ENCODE measurements at places on chromosomes 6 and 20.

GRCh38 chr20:48697845-48698491 is 129.8 kb downstream of the PREX1 start:
- no peak for DNase-seq

GRCh38 chr6:147744012-147744411 is 235.5 kb downstream of the SAMD5 start:
- DNase-seq: no peak

DNA sequence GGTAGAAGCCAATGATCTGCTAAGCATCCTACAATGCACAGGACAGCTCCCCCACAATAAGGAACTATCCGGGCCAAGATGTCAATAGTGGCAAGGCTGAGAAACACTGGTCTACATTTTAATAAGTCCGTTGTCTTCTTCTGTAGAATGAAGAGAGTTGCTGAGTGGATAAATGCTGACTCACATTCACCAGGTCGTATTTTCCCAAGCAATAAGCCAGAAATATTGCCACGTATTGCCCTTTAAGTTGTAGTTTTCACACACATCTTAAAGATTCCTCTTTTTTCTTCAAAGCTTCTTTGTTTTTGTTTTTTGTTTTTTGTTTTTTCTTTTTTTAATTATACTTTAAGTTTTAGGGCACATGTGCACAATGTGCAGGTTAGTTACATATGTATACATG is 30.5 kb upstream of the NRN1 start:
- no peak for DNase-seq

GRCh38 chr20:34165018-34165619 is 53.1 kb upstream of the EIF2S2 start:
- DNase-seq: no peak

GRCh38 chr20:40583205-40583604 is 105.8 kb downstream of the MAFB start:
- no peak for DNase-seq

DNA sequence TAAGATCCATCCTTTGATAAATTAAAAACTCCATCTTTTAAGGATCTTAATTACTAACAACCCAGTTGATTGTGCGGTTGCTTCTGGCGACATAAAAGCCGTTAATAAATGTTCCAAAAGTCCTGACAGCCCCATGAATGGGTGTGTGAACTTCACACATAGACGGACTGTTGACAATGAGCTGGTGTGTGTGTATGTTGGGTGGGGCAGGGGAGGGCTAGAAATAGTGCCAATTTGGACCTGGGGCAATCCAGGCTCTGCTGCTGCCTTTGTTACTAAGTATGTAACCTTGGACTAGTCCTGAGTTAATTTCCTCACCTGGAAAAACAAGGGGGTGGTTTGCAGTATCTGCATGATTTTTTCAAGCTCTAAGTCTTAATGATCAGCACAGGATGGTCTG is 4.2 kb downstream of the MAS1 start:
- no peak for DNase-seq

- DNase-seq: no peak
Observed at GRCh38 chr20:12702312-12702711, 306.5 kb upstream of the SPTLC3 start.

- DNase-seq: no peak
Observed at GRCh38 chr6:150254770-150255169, 111.9 kb downstream of the PPP1R14C start.

- no peak for DNase-seq
Observed at GRCh38 chr20:35363190-35363589, 48.6 kb downstream of the UQCC1 start.

- DNase-seq: no peak
Observed at GRCh38 chr20:36304786-36305495, 1.2 kb upstream of the DLGAP4 start.

- no peak for DNase-seq
Observed at GRCh38 chr6:33979750-33980149, 166.1 kb downstream of the GRM4 start.

GRCh38 chr6:117233145-117233544 is 32.2 kb upstream of the VGLL2 start:
- DNase-seq: no peak

DNA sequence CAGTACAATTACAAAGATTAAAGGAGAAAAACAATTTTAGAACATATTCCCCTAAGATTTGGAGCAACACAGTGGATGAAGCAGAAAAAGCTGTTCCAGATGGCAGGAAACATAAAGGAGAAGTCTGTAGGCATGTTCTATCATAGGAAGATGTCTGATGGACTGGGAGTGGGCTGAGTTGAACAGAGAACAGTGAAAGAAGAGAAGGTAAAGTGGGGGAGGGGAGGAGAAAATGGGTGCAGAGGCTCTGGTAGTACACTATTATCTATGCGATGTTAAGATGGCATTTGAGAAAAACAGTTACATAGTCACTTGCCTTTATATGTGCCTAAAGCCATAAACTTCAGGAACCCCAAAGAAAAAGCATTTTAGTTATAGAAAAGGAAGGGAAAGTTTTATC is 4.2 kb upstream of the PHIP start:
- DNase-seq: no peak

DNA sequence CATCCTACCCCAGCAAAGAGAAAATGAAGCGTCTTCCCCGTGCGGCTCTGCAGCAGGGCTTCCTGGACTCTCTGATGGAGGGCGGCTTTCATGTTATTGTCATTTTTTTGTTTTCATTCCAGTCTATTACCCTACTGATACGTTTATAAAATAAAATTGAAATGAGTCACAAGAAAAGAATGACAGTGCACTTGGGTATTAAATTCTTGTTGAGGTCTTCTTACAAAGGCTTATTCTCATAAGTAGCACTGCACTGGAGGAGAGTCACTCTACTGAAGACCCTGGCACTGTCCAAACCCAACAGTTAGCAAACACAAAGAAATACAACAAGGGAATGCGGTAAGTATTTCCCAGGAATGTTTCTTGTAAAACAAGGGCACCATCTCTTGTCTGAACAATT is 379.3 kb downstream of the MAFB start:
- DNase-seq: no peak

DNA sequence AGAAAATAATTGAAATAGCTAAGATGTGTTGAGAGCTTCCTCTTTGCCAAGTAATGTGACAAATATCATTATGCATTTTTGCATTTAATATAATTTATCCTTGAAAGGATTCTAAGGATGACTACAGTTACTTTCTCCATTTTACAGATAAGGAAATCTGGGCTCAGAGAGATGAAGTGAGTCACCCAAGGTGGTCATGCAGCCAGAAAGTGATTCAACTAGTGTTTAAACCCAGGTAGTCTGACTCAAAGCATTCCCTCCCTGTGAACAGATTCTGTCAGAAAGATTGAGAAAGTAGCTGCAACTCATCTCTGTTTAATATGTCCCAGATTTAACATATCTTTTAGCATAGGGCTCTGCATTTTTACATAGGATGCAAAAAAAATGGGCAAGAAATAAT is 28.1 kb downstream of the NRSN1 start:
- DNase-seq: no peak

DNA sequence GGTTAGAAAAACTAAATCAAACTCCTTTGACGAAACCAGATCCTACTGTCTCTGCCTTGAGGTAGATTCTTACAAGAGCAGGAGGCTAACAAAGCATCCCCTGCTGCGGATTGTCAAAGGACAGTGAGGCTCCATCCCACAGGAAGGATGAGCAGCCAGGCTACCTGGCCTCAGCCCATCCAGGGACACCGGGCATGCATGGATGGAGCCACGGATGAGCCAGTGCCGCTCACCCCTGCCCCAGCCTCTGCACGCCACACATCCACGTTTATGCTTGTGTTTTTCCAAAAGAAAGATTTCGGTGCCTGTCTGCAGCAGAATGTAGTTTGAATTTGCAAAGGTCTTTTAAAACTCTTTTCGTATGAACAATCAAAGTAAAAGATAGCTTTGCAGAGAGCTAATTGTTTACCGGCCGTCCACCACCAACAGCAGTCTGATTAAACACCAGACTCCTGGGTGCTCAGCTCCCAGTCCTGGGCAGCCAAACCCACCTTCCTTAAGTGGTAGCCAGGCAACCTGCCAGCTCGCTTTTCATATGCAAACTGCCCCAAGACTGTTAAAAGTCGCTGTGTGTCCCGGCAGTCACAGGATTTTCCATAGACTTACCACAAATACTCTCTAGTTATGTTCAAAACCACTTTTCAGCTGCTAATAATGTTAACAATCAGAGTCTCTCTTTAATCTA is 999 bp downstream of the THBS2 start:
- no peak for DNase-seq

GRCh38 chr6:21228411-21228810 is 365.1 kb upstream of the SOX4 start:
- DNase-seq: no peak

DNA sequence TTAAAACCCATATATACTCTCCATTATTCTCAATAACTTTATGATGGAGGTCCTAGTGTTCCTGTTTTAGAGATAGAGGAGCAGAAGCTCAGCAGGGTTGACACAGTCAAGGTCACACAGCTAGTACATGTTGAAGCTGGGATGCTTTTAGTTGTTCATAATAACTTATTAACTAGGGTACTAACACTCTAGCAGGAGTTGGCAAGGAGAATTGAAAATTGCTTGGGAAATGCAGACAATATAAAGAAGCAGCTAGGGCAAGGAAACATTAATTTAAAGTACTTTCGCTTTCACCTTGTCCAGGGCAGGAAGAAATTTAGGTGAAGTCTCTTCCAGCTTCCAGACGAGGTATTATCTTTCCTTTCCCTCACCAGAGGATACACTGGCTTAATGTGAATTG is 133.7 kb downstream of the RCAN2 start:
- DNase-seq: no peak

DNA sequence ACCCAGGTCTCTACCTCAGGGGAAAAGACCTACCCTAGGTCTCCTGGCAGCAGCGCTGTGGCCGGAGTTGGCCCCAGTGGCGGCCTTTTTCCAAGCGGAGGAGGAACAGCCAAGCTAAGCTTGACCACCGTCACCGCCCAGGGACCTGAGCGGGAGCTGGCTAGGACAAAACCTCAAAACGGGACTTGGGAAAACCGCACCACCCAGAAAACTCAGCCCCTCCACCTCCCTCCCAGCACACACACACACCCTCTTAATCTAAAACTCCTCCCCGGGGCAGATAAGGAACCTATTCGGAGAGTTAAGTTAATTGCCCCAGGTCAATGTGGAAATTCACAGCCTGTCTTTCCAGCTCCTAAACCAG is 2.7 kb upstream of the TRERF1 start:
- DNase-seq: no peak

GRCh38 chr6:163667372-163668060 is 253.0 kb downstream of the QKI start:
- no peak for DNase-seq

DNA sequence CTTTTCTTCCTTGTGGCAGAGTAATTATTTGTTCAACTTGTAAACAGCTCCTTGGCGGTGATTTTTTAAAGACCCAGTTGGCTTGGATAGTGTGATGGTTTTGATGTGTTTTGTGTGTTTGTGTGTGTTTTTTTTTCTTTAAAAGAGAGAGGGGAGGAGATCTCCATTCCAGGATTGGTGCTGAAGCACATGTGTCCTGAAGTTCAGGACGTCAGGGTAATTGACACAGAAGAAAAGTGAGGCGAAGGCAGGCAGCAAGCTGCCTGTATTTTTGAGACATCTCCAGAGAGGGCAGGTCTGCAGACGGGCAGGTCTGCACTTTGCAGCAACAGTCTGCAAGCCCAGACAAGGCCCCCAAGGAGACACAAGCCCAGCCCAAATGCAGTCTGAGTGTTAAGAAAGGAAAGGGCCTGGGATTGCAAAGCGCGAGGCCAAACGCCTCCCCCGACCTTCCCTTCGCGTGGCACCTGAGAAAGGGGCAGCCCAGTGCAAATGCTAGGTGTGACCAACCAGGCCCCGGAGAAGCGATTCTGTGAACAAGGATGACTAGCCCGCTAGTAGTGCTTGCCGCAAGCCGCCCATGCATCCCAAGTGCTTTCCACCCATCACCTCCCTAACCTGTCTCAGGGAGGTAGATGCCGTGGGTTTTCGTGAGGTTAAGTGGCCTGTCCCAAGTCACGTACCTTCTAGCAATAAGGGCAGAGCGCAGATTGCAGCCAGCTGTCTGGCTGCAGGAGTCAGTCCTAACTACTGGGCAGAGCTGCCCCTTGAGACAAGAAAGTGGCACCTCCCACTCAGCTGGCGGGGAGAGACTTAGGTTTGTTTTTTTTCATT is 230.5 kb downstream of the ZMYND8 start:
- no peak for DNase-seq

- DNase-seq: no peak
Observed at GRCh38 chr20:10555865-10556308, 117.9 kb downstream of the JAG1 start.

DNA sequence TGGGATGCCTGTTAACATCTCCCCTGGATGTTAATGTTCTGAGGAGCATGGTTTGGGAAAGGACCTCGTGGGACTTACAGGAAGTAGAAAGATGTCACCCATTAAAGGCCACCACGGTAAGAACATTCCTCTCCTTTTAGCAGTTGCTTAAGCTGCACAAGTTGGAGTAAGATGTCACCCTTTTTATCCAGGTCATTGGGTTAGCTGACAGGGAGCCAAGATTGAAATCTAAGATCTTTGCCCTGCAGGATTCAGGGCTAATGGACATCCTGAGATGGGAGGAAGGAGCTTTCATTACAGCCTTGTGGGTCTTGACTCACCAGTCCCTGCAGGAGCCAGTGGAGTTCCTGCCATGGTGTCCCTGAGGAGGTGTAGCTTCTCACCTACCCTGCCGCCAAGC is 22.1 kb downstream of the PABPC1L start:
- no peak for DNase-seq

- no peak for DNase-seq
Observed at GRCh38 chr20:57212534-57213276, 53.7 kb downstream of the BMP7 start.

DNA sequence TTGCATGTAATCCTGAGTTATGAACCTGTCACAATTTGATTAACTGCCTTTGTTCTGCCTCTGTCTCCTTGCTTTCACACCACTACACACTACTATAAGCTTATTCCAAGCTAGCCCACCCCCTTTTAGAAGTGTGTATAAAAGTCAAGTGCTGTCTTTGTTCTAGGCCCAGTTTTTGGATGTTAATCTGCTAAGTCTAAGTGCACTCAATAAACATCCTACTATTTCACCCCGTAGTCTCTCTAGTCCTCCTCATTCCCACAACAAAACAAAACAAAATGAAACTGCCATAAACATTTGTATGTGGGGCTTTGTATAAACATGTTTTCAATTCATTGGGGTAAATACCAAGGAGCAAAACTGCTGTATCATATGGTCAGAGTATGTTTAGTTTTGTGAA is 16.1 kb upstream of the SPACA1 start:
- DNase-seq: no peak

All from activated T-cell treated with anti-CD3 and anti-CD28 coated beads for 24 hours (primary cell).